ENCODE measurements at places on chromosomes 2 and 18.

- no peak for DNase-seq
These were observed 33.6 kb downstream of the TWIST2 start for GRCh38 chr2:238881353-238882081.

GRCh38 chr2:233356546-233357308 lies 2.4 kb downstream of the DGKD start:
- DNase-seq = no peak

GRCh38 chr18:51540562-51540961 lies 343.1 kb upstream of the MEX3C start:
- no peak for DNase-seq

DNA sequence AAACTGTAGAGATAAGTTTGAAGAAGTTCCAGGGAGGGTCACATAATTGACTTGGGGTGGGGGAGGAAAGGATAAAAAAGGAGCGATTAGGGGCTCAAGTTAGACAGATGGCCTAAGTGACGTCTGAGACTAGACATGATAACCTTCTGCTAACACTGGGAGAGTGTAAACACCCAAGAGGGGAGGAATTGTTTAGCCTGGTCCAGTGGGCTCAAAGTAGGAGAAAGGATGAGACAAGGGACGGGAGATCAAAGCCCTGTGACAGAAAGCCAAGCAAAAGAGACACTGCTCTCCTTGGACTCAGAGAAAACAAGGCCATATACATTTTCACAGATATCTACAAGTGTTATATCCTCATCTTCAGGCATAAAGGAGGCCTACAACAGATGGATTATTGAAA lies 45.5 kb upstream of the IHH start:
- DNase-seq = no peak

- DNase-seq = no peak
These were observed 24.1 kb upstream of the KANSL1L start for GRCh38 chr2:210195101-210195852.

- DNase-seq = no peak
These were observed 186.1 kb downstream of the ZFP36L2 start for GRCh38 chr2:43040084-43040854.

- DNase-seq = no peak
These were observed 35.3 kb downstream of the SPRED2 start for GRCh38 chr2:65397122-65397521.

- DNase-seq = no peak
These were observed 16.1 kb upstream of the VPS54 start for GRCh38 chr2:64035072-64035942.

GRCh38 chr2:139296672-139297209 lies 516.6 kb upstream of the NXPH2 start:
- DNase-seq = no peak

- no peak for DNase-seq
These were observed 32.7 kb downstream of the EIPR1 start for GRCh38 chr2:3344897-3345296.

DNA sequence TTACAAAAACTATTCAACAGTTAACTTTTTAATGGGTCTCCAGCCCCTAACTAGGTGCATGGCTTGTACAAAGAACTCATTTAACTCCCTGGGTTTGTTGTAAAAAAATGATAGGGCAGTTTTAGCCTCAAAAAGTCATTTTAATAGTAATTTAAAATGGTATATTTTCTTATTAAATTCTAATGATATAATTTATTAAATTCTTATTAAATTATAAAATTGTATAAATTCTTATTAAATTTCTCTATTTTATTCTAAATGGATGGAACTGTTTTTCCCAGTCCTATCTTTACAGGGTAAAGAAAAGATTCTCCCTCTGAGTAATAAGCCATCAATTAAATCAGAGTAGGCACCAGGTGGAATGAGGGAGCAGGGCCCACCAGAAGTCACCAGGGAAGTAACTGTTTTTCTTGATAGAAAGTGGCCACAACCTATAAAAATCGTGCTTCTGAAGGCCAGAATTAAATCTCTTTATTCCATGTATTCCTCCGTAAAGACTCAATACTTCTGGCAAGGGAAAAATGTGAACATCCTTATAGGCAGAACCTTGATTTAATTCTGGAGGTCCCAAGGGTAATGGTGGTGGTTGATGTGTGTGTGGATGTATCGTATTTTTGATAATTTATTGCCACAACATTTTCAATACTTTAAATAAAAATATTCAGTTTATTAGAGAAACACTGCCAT lies 814 bp downstream of the FKBP7 start:
- no peak for DNase-seq

DNA sequence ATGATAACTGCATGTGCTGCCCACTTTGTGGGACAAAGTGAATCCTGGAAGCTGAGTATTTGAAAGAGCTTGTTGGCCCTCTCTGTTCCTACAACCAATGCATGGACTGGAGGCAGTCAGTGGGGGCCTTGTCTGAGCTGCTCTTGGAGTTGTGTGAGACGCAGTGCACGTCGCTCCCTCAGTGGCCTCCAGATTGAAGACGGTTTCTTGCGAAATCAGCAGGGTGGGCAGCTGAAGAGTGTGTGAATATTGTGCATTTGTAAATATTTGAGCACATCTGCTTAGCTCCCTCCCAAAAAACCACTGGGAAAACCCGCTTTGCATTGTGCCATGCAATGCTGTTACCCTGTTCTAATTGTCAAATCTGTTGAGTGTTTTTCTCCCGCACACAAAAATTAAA lies 782.8 kb downstream of the PLCL1 start:
- no peak for DNase-seq

- DNase-seq = no peak
These were observed 245.8 kb downstream of the PAX3 start for GRCh38 chr2:222052934-222053367.
